ENCODE measurements at places on chromosomes 7 and 10.

DNA sequence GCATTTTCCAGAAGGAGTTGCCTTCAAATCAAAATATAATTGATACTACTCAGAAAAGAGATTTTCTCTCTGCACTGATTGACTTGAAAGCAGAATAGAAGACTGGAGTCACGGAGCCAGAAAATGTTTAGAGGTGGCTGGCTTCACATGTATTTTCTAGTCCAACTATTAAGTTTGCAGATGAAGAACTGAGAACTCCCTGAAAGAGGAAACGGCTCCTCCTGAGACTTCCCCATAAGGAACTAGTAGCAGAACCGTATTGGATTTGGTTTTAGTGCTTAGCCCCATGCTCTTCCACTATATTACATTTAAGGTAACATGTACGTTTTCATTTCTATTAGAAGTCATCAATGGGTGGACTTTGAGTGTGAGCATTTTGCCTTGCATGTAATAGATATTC, 946.3 kb downstream of the CNTNAP2 start:
- no peak for DNase-seq

DNA sequence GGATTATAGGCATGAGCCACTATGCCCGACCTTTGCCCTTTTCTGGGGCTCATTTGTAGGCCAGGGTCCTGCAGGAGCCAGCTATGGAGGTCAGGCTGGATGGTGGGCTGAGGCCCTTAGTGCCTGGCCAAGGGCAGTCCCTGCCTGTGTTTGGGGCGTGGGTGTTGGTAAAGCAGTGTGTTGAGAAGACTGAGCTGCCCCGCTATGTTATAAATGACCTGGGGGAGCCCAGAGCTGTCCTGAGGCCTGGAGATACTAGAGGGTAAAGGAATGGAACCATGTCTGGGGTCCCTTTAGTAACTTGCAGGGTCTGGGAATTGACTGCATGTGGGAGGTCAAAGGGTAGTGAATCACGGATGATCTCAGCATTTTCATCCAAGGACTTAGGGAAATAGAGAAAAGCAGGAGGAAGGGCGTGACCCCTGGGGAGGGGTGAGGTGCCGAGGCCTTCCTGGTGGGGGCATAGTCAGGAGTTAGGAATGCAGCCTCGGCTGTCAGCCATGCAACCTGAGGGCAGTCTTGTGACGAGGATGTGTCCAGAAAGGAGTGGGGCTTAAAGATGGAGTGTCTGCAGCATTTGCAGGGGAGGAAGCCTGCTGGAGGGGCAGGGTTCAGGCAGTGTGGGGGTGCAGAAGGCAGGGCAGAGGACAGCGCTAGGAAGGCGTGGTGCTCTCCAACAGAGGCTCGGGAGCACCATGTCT, 31.5 kb downstream of the TMEM248 start:
- peak; percentile 61 for DNase-seq

- no peak for DNase-seq
These were observed 127.8 kb downstream of the PLPP4 start for GRCh38 chr10:120584786-120585185.

GRCh38 chr10:230758-231157, 95.5 kb downstream of the ZMYND11 start:
- no peak for DNase-seq

DNA sequence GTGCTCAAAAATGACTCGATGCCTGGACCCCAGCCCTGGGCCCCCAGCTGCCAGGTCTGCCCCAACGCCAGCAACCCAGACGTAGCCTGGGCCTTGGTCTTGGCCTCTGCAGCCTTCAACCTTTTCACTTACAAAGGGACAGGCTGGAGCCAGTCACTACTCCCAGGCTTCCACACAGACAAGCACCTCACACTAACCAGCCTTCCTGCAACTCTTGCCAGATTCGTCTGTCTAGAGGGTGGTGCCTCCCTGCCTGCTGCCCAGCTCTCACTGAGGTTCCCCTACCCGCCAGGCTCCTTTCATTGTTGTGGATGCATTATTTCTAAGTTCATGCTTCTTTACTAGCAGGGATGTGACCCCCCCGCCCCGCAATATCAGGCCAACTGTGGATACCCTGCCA, 56.3 kb downstream of the NUDCD3 start:
- no peak for DNase-seq

DNA sequence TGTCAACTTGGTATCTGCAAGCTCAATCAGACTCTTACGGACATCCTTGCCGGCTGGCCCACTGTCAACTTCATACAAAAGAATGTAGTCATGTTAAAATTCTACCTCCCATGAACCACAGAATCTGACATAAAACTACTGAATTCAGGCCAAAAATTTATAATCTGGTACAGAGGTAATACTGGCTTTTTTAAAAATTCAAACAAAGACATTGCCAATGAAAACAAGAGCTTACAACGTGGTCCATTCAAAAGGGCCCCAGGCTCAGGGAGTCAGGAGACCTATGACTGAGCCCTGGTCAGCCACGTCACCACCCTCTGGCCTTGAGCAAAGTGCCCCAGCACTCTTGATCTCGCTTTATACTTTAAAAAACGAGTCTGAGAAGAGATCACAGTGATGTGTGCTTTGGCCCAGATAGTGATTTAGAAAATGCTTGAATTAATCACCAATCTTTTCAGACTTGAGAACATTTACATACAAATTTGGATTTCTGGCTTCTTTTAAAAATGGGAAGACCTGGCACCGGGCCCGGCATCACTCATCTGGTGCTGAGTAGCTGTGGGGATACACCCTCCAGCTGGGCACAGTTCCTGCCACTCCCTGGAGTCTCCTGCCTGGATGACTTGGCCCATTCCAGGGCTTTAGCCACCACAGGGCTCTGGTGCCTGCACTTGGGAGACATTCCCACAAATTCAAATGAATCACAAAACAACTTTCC, 94.1 kb downstream of the PIP4K2A start:
- DNase-seq: peak; percentile 93

DNA sequence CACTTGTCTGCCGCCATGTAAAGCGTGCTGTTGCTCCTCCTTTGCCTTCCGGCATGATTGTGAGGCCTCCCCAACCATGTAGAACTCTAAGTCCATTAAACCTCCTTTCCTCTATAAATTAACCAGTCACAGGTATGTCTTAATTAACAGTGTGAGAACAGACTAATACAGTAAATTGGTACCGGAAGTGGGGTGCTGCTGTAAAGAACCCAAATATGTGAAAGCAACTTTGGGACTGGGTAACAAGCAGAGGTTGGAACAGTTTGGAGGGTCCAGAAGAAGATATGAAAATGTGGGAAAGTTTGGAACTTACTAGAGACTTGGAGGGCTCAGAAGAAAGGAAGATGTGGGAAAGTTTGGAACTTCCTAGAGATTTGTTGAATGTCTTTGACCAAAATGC, 106.8 kb upstream of the DIP2C start:
- DNase-seq: no peak

GRCh38 chr7:138668229-138668596, 32.9 kb downstream of the SVOPL start:
- DNase-seq: no peak

All from astrocyte of the hippocampus (primary cell).